ENCODE measurements at places on chromosomes 4 and X. TPM values are rescaled to one million over a fixed set of nuclear protein-coding genes. Genes with fewer than 3 reads are reported as not detected.

GRCh38 chr4:159736411-159736810, 633.5 kb downstream of the RAPGEF2 start:
- DNase-seq = no peak

HMX1 gene
- not detected for total RNA-seq

GRCh38 chr4:139876337-139876941, 210.8 kb downstream of the MGST2 start:
- DNase-seq = no peak

- no peak for DNase-seq
Measured at GRCh38 chr4:39617534-39617933, 21.1 kb downstream of the SMIM14 start.

DNA sequence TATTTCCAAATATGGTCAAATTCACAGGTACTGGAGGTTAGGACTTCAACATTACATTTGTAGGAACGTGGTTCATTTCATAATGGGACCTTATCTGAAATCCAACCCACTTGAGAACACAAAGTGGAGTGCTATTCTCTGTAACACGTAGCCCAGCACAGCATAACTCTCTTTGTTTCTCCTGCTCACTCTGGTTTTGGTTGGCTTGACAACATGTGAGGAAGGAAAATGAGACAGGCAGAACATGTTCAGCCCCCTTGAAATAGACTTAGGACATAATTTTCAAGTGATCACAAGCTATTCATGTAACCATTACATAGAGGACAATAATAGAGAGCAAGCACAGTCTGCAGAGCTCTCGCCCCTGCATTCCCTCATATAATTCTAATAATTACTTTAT, 115.1 kb upstream of the SMIM10 start:
- no peak for DNase-seq

UGT2B17 gene
- total RNA-seq = not detected

MORC4 gene
- 16.3 TPM for total RNA-seq

DNA sequence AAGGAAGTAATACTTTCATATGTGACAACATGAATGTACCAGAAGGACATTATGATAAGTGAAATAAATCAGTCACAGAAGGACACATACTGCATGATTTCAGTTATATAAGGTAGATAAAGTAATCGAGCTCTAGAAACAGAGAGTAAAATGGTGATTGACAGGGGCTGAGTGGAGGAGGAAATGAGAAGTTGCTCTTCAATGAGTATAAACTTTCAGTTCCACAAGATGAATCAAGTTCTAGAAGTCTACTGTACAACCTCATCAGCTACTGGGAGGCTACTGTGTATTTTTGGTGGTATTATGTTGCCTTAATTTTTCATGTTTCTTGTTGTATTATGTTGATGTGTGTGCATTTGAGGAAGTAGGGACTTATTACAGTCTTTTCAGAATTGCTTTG, 270.9 kb upstream of the GRIA3 start:
- no peak for DNase-seq

- DNase-seq = no peak
Measured at GRCh38 chrX:114952696-114953095, 64.7 kb downstream of the IL13RA2 start.

CDS1 gene
- 0.12 TPM for total RNA-seq

CSAG2 gene
- not detected for total RNA-seq

DNA sequence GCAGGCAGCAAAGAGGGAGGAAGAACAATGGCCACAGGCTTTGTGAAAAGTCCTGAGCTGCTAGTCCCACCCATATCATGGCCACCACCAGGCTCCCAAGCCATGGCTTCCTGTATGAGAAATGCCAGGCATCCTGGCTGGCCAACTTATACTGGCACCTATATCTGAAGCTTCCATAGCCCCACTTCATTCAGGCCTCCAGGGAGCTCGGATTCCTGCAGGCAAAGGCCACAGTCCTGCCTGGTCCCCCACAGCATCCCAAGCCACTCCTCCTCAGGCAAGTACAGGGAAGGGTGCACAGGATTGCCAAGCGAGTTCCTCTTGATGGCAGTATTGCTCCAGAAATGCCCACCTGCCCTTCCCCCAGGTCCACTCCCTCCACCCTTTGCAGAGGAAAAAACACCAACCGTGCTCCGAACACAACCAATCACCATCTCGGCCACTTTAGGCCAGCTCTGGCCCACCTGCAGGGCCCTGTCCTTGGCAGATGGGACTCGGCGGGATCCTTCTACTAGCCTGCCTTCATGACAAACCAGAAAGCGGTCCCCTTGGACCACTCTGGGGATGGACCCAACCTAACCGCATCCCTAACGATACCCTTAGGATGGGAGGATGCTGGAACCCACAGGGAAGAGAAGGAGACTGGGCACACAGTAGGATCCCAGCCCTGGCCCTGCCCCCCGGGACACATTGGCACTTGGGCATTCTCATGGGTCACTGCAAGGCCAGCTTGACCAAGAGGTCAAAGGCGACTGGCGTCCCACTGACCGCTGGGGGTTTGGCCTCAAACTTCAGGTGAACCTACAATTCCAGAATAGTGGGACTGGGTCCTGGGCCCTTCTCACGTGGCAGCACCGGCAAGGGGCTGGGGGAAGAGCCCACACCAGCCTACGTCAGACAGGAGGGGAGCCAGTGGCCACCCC, 220.4 kb upstream of the AGTR2 start:
- no peak for DNase-seq

- DNase-seq = peak; percentile 36
Measured at GRCh38 chr4:94603170-94603747, 151.5 kb downstream of the PDLIM5 start.

KLHL8 gene
- total RNA-seq = 5.1 TPM

CCNA2 gene
- total RNA-seq = 24.0 TPM

GRCh38 chr4:163515198-163515597, 20.7 kb downstream of the TMA16 start:
- DNase-seq = no peak

DNA sequence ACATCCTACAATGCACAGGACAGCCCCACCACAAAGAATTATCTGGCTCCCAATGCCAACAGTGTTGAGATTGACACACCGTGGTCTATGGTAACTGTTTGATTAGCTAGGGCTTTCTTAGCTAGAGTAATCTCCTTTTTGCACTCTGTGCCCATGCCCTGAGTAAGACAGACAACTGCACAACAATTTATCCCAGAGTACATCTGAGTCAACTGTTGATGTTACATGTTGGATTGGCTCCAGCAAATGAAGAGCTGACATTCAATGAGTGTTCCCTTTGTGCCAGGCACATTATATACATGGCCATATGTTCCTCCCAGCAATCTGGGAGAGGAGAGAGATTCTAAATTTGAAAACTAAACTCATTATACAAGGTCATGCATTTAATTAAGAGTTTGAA, 3.9 kb upstream of the FAM9C start:
- DNase-seq = no peak

AMOT gene
- total RNA-seq = 2.5 TPM

DNA sequence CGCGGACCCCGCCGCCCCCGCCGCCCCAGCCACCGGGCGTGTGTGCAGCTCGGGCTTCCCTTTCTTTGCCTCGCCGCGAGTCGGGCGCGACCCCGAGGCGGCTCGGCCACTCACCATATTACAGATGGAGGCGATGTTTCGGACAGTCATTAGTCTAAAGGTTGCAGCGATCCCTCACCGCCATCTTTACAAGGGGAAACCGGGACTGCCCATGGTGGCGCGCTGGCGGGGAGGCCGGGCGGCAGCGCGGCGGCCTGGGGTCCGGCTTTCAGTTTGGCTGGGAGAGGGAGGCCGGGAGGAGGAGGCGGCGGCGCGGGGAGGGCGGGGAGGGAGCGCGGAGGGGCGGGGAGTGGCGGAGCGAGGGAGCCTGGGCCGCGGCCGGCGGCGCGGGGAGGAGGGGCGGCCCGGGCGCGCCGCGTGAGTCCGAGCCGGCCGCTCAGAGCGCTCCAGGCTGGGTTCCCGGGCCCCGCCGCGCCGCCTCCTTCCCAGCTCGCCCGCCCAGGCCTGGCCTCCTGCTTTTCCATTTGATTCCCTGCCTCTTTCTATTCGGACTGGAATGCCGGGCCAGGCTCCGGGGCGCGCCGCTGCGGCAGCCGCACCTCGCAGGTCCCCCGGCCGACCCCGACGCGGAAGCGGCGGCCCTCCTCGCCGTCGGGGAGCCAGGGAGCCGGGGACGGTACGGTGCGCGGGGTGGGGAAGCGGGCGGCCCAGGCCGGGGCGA, at the start of gene USP46:
USP46 (minus strand) TSS at position 301 of the 721 bp plus-strand sequence; CDS start at position 150, 151 bp downstream.
- DNase-seq = no peak

CXorf51B gene
- total RNA-seq = not detected

DNA sequence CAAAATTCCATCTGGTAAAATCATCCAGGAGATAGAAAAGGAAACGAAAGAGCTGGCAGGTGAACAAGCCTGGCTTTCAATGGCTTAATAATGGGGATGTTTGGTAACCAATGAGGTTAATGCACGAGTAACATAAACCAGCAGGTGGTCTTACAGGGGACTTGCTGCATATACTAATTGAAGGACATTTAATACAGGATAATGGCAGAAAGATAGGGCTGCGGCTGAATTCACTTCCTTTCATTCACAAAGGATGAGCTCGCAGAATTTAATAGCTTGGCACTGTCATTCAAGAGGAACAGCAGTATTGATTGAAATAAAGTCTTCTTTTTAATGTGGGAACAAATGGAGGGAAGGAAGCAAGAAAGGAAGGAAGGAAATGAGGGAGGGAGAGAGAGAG, 156.3 kb upstream of the RAI2 start:
- no peak for DNase-seq

- DNase-seq = no peak
Measured at GRCh38 chr4:86502081-86502480, 92.0 kb upstream of the PTPN13 start.

SPOCK3 gene
- total RNA-seq = 2.0 TPM

- peak; percentile 51 for DNase-seq
Measured at GRCh38 chr4:163332526-163333406, at the start of gene NPY1R. Gene NPY1R (minus strand): TSS chr4:163332596. CDS start chr4:163326554, 6,042 bp downstream.

- DNase-seq = no peak
Measured at GRCh38 chr4:89469930-89470375, 162.4 kb upstream of the GPRIN3 start.

DNA sequence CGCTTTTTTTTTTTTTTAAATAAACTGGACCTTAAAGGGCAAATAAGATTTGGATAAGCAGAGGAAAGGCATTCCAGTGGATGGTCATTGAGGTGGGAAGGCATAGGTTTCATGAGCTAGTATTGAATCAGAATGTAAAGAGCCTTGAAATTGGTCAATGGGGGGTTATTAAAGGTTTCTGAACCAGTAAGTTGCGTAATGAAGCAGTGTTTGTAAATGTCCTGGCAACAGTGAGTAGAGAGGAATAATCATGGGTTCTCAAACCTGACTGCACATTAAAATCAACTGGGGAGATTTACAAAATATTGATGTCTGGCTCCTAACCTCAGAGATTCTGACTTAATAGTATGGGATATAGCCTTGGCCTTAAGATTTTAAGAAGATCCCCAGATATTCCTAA, 23.2 kb upstream of the AMOT start:
- no peak for DNase-seq

DNA sequence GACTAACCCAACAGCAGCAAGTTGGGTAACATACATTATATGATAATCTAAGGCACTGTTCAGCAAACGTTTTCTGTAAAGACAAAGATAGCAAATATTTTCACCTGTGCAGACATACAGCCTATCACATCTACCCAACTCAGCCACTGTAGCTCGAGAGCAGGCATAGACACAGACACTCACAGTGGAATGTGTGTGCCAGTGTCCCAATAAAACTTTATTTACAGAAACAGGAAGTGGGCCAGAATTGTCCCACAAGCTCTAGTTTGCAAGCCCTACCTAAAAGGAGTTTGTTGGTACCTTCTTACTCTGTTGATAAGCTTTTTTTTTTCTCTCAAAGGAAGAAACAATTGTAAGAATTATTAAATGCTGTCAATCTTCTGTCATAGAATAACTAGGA, 11.9 kb upstream of the FAM9A start:
- no peak for DNase-seq

CT45A3 gene
- not detected for total RNA-seq

GRCh38 chrX:9493936-9494335, 29.1 kb downstream of the TBL1X start:
- no peak for DNase-seq

SGMS2 gene
- total RNA-seq = 47.6 TPM

L1CAM gene
- total RNA-seq = 1.6 TPM

- DNase-seq = no peak
Measured at GRCh38 chrX:154376774-154377173, 2.3 kb upstream of the EMD start.

RBM47 gene
- 2.0 TPM for total RNA-seq

- DNase-seq = peak; percentile 18
Measured at GRCh38 chrX:115174548-115174947, 14.7 kb upstream of the RBMXL3 start.

AKAP4 gene
- total RNA-seq = not detected

DNA sequence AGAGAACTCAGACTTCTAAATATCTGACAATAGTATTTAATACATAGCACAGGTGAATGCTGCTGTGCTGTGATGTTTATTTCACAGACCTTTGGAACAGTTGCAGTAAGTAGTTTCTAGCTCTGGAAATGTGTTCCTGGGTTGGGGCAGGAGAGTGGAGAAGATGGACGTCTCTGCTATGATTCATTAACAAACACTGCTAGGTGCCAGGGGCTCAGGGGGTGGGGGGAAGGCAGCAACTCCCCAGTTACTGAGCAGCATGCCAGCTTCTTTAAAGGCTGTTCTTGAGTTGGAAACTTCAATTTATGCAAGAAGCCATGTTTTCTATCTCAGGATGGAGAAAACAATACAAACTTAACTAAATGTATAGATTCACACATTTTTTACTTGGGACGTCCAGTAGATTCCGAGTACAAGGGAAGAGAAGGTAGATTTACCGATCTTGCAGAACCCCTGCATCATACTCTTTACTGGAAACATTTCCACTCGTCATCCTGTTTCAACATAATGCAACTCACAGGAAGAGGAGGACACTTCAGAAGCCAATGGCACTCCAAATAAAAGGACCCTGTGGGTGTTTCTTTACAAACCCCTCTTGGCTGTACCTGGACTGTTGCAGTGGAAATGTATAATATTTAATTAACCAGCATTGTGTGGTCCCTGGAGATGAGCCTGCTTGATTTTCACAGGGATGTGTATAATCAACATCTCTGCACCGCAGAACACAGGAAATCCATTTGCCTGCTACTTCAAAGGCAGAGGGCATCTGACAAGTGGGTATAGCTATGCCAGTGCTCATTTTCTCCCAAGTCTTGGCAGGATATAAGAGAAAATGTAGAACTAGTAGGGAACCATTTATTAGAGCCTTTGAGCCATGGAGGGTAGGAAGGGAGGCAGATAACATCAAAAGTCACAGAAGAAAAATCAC, 171.4 kb downstream of the SH3KBP1 start:
- no peak for DNase-seq

DNA sequence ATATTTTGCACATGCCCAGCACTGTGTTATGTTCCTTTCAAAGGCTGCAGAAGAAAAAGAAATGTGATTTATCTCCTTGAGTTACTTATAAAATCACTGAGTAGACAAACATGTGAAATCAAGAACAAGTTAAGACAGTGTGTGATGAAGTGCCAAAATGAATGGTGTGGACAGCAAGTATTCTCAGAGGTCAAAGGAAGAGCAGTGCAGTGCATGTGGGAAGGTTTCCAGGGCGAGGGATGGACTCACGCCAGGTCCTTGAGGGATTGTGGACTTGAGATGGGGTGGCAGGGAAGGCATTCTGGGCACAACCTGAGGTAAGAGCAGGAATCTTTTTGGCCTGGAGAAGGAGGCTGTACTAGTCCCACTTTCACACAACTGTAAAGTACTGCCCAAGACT, 115.5 kb downstream of the FNIP2 start:
- no peak for DNase-seq

GRCh38 chr4:112513971-112514646, 1.9 kb downstream of the NEUROG2 start:
- no peak for DNase-seq

All from glomerular endothelial cell (primary cell).